ENCODE measurements at places on chromosomes 5 and 9.

GRCh38 chr5:50791813-50792212 is 125.4 kb downstream of the PARP8 start:
- no peak for DNase-seq

DNA sequence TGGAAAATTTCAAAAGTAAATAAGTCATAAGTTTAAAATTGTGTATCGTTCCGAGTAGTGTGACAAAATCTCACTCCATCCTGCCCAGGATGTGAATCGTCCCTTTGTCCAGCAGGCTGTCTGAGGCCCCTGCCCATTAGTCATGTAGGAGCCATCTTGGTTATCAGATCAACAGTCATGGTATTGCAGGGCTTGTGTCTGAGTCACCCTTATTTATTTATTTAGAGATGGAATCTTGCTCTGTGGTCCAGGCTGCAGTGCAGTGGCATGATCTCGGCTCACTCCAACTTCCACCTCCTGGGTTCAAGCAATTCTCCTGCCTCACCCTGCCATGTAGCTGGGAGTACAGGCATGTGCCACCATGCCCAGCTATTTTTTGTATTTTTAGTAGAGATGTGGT is 30.2 kb downstream of the ITGA2 start:
- no peak for DNase-seq

- DNase-seq: no peak
Observed at GRCh38 chr5:66639037-66639436, 42.8 kb downstream of the MAST4 start.

DNA sequence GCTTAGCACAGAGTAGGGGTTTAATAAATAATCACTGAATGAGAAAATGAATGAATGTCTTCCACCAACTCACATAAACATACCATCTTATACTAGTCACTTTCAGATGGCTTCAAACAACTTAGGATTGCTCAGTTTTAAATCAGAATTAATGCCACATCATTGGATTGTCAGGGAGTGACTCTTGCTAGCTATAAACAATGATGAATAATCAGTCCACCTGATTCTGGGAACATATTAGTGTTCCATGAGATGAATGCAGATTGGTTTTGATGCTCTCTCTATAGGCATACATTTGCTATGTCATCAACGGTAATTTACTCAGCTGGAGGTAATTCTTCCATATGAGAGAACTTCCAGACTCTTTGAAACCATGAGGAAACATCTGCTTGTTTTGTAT is 97.4 kb downstream of the CDH9 start:
- DNase-seq: no peak

DNA sequence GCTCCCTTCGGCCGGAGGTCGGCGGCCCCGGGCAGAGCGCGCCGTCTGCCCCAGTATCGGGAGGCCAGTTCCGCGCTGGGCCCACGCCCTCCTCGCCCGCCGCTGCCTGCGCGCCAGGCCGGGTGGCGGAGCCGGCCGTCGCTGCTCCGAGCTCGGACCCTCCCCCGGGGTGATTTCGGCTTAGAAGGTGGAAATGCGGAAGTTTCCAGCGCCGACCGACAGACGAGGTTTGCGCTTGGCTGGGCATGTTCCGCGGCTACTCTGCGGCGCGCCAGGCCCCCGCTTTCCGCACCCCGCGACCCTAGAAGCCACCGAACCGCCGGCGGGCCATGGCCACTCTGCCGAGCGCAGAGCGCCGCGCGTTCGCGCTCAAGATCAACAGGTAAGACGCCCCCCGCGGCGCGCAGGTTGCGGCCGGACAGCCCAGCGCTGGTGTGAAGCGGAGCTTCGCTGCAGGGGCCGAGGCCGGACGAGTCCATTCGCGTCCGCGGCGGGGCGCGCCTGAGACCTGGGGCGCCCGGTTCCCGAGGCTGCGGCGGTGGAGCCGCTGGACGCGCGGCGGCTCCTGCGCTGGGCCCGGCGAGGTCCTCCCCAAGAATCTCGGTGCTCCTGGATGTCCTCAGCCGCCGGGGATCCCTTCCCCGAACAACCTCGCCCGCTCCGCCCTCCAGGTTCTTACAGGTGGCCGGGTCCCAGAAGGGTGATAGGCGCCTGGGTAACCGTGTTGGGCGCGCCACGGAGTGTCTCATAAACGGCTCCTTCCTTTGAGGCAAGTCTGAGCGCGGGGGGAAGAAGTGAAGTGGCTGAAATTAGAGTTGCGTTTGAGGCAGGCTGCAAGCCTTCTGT is at the start of gene DOCK8:
TSS of gene DOCK8 (plus strand) at position 218 of the 846 bp plus-strand sequence. CDS start at position 330, 112 bp downstream.
- peak; percentile 74 for DNase-seq

DNA sequence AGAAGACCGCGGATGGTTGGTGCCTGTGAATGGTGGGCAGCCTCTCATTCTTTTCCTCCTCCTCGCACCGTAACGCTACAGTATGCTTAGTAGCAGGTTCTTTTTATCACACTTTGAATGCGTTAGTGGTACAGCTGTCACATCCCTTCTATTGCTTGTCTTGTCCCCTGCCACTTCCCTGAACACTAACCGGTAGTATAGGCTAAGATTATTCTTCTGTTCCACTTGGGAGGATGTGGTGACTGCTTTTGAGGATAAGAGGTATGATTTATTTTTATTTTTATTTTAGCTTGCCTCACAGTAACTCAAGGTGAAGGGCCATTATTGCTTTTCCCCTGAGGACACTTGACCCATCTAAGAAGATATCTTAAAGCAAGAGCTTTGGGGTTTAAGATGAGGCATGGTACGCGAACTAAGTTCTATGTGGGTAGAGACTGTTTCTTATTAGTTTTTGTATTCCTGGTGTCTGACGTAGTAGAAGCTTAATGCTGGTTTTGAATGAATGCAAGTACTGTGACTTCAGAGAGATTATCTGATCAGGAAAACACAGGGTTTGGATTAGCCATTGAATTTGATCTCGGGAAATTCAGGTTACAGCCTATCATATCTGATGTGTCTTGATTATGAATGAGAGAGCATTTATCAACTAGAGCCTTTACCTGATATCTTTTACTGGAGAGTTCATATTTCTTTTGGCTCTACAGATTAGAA is 951 bp downstream of the UNC13B start:
- no peak for DNase-seq

DNA sequence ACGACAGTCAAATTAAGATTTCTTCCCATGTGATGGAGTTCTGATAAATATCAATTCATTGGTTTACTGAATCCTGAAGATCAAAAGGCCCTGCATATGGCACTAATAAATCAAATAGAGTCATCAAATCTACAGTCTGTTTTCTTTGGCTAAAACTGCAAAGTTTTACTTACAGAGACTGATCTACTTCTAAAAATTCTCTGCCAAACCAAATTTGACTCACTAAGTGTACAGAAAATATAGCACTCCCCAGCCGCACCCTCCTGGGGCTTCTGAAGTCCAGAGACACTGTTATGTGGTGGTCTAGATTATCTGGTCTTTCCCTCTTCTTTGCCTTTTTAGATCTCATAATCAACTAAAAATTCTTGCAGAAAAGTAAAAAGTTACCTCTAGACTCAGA is 237.7 kb downstream of the MLLT3 start:
- DNase-seq: no peak

- no peak for DNase-seq
Observed at GRCh38 chr9:109557481-109557880, 59.4 kb upstream of the PTPN3 start.

DNA sequence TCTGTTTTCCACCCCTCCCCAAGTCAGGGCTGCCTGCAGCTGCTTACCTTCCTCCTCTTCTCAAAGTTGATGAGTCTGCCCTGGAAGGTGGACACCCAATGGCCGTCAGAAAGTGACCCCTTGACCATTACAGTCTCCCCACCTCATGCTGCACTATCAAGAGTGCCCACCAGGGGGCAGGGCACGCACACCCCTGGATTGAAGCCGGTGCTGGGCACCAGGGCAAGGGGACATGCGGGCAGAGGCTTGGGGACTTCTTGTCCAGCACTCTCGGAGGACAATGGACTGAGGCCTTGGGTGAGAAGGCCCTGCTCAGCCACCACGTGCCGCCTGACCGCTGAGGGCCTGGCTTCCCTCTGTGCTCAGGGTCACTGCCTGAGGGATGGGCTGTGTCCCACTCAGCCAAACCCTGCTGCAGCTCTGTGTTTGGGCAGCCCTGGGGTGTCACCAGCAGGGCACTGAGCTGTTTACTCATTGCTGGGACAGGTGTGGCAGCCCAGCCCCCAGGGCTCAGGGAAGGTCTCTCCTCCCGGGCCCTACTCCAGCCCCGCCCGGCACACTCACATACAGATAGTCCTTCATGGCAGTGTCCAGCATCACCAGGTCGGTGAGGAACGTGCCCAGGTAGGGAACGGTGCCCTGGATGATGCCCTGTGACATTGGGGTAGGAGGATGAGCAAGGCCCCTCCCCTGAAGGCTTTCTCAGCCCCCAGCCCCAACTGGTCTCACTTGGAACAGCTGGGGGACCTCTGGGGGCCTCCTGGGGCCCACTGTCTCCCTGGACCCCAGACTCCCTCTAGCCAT is 17.7 kb downstream of the RALGDS start:
- DNase-seq: no peak

DNA sequence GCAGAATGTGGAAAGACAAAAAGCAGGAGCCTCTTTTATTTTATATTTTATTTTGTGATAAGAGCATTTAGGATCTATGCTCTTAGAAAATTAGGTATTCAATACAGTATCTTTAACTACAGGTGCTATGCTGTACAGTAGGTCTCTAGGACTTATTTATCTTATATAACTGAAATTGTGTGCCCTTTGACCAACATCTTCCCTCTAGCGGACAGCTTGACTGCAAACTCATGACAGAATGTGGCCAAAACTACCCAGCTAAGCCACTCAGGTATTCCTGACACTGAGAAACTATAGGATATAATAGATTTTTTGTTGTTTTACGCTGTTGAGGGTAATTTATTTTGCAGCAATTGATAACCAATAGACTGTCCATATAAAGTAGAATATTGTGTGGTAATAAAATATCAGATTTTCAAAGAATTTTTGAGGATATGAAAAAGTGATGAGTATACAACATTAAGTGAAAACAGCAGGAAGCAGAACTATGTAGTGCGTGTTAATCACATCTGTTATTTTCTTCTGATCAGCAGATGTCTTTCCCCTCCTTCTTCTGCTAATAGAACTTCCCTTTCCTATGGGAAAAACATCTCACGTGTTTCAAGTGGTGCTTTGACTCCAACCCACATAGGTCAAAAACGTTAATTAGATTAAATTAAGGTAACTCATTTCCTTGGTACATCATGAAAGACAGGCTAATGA is 69.9 kb upstream of the SELENOP start:
- no peak for DNase-seq

DNA sequence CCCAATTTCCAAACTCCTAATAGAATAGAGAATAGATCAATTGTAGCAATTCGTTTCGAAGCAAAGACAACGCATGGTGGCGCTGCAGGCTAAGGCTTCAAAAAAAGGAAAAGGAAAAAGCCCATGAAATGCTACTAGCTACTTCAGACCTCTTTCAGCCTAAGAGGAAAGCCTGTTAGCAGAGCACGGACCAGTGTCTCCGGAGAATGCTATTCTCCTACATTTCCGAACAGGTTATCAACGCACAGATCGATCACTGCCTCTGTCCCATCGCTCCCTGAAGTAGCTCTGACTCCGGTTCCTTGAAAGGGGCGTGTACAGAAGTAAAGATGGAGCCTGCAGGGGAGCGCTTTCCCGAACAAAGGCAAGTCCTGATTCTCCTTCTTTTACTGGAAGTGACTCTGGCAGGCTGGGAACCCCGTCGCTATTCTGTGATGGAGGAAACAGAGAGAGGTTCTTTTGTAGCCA is at the start of gene PCDHB15:
TSS of gene PCDHB15 (plus strand) at position 146 of the 468 bp plus-strand sequence. CDS start at position 330, 184 bp downstream.
- no peak for DNase-seq
